ENCODE measurements at places on chromosomes 6 and 20.

GRCh38 chr20:51467956-51468626, 74.4 kb downstream of the NFATC2 start:
- no peak for DNase-seq

- no peak for DNase-seq
Measured at GRCh38 chr6:10721850-10722569, 860 bp upstream of the TMEM14C start.

DNA sequence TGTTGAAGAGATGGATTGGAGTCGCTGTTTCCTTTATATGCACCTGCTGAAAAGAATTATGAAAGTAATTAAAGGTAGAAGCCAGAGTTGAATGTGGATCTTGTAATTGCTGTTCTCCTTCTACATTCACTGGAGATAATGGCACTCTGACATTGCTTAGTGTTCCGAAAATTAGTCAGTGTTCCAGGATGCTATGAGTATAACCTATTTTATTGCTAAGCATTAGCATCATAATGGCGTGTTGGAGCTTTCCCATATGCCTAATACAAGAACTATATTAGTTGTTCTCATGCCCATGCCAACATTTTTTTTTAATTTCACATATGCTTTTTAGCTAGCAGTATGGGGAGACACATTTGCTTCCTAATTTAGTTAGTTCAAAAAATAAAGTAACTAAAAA, 236.4 kb downstream of the ARHGAP18 start:
- no peak for DNase-seq

- no peak for DNase-seq
Measured at GRCh38 chr6:1424306-1424927, 35.0 kb downstream of the FOXF2 start.
